ENCODE measurements at places on chromosomes 7 and 10.

- DNase-seq: no peak
These were observed 299.0 kb upstream of the MBL2 start for GRCh38 chr10:53071505-53072125.

DNA sequence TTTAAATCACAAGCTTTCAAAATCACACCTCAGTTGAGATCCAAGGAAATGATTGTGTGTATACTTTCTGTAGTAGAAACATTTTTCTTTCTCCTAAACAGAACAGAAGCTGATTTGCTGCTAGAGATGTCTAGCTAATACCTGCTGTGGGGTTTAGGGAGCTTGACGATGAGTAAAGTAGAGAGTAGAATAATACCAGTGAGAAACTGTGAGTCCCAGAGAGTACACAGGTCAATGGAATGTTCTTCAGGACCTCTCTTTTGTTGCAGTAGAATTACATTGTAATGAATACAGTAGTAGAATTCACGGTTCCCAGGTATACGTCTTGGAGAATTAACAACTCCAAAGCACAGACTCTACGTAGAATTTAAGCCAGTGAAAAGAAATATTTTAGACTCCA, 18.0 kb downstream of the TRUB1 start:
- DNase-seq: no peak

DNA sequence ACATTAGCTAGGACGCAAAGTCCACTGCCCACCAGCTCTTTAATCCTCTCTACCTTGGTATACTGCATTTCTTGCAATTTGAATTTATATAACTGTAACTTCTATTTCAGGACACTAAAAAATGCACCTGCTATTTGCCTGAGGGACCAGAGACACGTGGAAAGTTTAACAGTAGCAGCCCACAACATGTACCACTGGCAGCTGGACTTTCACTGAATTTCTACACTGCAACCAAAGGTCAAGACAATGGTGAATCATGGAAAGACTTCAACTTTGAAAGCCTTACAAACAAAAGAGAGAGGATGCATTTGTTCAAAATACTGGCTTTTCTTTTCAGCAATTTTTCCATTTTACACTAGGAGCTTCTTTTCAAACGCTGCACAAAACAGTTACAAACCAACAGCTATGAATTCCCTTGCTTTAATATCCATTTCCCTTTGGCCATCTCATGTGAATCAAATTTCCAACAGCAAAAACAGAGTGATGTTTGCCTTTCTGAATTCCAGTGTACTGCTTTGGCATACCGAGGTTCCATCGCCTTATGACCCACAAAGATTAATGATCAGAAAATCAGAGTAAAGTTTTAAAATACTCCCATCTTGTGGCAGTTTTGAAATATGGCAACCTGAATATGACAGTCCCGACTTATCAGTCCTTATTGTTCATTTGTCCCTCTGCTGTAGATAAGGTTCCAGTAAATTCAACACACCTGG, 29.9 kb upstream of the HNRNPH3 start:
- no peak for DNase-seq

GRCh38 chr7:29106669-29106988, 39.7 kb downstream of the CPVL start:
- DNase-seq: no peak

GRCh38 chr10:8063128-8063908, 8.8 kb downstream of the GATA3 start:
- DNase-seq: no peak

- DNase-seq: no peak
These were observed 172.5 kb upstream of the SHH start for GRCh38 chr7:155984609-155985405.

- no peak for DNase-seq
These were observed 90.4 kb upstream of the MYO3A start for GRCh38 chr10:25843551-25844170.

GRCh38 chr10:75283078-75283670, 47.4 kb upstream of the COMTD1 start:
- DNase-seq: no peak

DNA sequence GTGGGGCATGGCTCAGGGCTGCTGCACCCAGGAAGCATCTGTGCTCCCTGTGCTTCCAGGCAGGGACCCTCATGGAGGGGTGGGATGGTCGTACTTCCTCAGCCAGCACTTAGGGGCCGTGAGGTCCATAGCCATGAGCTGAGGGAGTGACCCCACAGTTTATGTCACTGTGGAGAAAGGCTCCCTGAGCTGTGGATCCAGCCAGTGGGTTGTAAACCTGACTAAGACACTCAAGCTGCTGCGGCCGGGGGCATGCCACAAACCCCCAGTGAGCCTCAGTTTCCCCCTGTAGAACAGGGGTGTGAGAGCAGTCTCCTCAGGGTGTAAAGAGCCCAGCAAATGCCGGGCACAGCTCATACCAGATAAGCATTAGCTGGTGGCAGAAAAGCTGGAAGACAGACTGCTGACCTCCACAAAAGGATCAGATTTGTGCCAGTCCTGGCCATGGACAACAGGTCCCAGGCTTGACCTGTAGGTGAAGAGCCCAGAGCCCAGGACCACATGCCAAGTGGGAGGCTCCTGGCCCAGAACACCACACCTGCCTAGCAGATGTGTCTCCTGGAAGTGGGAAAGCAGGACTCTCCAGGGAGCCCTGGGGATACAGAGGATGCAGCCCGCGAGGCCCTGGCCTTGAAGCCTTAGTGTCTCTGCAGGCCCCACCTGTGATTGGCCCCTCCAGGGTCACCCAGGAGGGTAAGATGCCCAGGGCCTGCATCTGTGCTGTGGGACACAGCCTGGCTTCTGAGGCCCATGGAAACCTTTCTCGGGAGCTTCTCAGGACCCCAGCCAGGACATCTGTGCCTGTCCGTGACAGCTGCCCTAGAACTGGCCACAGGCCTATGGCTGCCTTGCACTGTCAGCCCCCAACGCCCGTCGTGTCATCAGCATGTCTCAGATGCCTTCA, 78.1 kb upstream of the RET start:
- no peak for DNase-seq

Data from stimulated activated naive CD8-positive, alpha-beta T cell treated with anti-CD3 and anti-CD28 coated beads, Interleukin-15, Interleukin-2, amounts not matched to agents 100 U/mL and 50 U/mL, for 24 hours (primary cell).